ENCODE measurements at places on chromosomes 1 and 21.

DNA sequence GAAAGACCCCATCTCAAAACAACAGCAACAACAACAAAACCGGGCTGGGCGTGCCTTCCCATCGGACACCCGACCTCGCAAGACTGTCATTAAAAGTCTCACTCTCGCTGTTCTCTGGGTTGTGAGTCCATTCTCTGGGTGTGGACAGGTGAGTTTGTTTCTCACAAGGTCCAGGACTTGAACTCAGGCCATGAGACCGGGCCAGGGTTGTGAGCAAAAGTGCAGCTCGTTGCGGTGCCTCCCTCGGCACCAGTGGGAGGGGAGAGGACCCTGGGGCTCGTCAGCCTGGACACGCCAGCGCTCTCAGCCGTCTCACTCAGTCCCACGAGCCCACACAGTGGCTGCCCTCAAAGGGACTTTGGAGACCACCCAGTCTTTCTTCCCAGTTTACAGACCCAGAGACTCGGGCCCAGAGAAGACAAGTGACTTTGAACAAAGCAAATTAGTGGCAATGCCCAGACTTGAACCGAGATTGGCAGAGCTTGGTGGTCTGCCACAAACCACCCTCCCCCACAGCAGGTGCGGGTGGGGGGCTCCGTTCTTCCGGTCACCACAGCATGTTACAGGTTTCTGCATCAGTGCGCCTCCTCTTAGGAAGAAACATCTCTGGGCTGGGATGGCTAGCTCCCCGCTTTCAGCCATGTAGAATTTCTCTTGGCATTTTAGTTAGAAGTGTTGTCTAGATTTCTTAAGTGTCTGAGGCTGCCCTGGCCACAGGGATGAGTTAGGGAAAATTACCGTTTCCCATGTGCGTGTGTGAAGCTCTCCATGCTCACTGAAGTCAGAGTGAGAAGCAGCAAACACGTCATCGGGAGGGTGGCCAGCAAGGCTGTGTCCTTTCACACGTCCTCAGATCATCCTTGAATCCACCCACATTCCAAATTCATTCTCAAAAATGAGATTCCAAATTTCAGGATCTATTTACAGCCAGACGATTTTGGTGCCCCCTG lies 28.3 kb downstream of the LRRC3 start:
- no peak for DNase-seq

DNA sequence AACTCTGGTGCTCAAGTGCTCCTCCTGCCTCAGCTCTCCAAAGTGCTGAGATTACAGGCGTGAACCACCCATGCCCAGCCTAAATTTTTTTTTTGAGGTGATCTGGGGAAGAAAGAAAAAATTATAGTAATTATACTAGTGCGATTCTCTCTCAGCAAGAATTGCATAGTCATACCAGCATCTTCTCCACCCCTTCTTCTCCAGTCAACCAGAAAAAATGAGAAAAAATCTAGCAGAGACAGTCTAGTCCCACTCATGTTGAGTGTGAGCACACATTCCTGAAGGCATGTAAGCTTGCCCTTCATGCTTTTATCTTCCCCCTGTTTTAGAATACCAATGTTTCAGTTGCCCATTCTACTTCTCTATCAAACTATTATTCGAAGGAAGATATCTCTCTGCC lies 207.6 kb downstream of the S1PR1 start:
- DNase-seq, result no peak

DNA sequence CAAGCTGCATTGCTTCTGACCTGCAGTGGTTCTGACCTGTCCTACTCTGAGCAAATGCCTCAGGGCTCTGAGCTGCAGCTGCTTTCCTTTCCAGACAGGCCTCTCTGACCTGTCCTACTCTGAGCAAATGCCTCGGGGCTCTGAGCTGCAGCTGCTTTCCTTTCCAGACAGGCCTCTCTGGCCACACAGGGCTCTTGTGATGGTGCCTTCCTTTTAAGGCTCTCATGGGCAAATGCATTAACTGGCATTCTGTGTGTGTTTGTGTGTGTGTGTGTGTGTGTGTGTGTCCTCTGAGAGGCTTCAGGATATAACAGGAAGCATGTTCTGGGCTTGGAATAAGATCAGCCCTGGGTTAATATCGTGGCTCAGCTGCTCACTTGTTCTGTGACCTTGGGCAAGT lies 131.3 kb downstream of the NTPCR start:
- no peak for DNase-seq

DNA sequence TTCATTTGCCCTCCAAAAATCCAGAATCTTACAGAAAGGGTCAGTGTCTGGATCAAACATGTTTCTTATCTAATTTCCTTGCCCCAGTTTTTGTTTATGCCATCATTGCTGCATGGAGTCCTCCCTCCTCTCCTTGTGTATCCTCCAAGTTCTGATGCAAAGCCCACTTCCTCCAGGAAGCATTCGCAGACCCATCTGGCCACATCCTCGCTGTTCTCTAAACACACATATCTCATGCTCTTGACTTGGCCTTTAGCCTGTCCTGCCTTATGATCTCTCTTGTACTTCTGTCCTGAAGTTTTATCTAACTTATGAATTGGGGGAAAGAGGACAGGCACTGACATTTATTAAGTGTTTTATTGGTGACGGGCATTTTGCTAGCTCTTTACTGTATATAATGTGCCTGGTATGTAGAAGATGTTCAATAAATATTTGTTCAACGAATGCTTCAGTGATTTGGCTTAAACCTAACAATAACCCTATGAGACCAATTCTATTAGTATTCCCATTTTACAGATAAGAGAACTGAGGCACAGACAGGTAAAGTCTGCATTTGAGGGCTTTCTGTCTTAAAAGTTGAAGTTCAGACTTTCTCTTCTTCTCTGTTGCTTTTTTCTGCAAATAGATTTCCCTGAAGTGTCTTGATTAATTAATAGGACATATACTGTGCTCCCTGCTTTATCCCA lies 19.2 kb upstream of the ID3 start:
- no peak for DNase-seq

DNA sequence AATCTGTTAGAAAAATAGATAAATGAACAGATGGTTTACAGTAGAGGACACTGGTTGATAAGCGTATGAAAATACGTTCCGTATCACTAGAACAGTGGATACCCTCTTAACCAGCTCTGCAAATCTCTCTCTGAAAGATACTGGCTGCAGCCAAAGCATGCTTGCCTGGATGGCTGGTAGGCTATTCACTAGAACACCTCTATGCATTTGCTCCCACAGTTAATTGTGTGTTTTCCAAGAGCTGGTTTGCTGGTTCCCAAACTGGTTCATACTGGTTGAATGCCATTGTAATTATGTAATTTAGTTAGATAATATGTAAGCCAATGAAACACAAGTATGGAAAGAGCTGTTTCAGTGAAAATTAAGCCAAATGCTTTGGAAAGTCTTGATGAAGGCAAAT lies 126.6 kb downstream of the C1orf21 start:
- DNase-seq, result no peak

- no peak for DNase-seq
Observed at GRCh38 chr1:9894115-9894514, 16.0 kb downstream of the CTNNBIP1 start.

GRCh38 chr1:23638188-23638619 lies 53.4 kb upstream of the RPL11 start:
- DNase-seq, result no peak

DNA sequence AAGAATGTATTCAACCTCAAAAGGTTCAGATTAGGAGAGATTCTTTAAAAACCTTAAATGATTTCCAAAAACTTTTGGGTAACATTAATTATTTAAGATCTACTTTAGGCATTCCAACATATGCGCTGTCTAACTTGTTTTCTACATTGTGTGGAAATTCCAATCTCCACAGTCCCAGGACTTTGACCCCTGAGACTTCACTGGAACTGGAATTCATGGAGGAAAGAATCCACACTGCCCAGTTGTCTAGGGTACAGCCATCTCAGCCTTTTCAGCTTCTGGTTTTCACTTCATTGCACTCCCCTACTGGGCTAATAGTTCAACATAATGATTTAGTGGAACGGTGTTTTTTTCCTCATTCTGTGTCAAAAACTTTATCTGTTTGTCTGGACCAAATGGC lies 161.5 kb downstream of the IER5 start:
- no peak for DNase-seq

DNA sequence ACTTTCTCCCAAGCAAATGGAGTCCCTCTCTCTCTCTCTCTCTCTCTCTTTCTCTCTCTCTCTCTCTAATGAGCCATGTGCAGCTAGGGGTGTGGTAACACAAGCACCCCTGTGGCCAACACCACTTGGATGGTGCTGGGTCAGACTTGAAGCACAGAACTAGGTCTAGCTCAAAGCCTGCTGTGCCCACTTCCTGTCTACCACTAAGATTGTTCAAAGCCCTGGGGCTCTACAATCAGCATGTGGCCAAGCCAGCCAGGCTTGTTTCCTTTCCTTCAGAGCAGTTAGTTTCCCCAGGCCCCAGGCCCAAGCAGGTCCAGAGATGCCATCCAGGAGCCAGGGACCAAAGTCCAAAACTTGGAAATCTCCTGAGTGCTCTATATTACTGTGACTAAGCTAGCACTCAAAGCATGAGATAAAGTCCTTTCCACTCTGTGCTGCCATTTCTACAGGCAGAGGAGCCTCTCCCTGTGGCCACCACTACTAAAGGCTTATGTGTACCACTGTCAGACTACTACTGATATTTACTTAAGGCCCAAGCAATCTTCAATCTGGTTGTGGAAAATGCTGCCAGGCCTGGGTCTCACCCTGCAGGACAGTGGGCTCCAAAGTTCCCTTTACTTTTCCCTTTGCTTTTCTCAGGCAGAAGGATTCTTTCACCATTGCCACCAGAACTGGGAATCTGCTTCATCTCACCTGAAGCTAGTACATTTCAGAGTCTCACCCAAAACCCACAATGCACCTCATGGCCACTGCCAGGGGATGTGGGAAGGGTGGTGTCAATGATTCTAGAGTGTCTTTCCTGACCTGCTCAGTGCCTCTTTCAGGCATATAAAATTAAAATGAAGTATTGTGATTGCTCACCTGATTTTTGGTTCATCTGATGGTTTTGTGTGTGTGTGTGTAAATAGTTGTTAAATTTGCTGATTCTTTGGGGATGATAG lies 999.5 kb downstream of the NCAM2 start:
- no peak for DNase-seq

- DNase-seq, result no peak
Observed at GRCh38 chr1:223031733-223032601, 111.1 kb downstream of the TLR5 start.
